Activated naive CD8-positive, alpha-beta T cell treated with anti-CD3 and anti-CD28 coated beads, Interleukin-2, amount 10 ng/mL, durations not matched to agents 7 days and 5 days (primary cell): ENCODE measurements at places on chromosomes 4 and X.

DNA sequence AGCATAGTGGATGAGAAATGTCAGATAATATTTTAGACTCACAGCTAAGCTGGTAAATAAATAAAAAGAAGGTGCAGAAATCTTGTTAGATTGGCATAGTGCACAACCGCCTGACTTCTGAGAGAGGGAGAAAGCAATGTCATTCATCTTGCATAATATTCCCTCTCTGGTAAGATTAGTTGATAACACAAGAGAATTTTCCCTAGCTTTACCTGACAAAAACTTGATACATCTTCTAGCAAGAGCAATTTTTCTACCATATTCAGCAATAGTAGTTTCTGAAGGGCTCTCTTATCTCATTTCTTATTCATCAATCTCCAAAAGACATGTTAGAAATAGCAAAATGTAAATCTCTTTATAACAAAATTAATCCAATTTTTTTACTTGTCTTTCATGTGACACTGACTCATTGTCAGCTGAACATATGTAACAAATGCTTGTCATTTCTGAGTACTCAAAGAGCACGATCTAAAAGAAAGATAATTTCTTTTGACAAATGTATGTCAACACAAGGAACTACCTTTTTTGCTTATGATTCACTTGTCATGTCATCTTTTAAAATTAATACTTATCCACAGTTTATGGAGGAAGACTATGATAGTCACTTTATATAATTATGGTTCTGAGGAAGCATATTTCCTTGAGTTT, 240.0 kb downstream of the ARAP2 start:
- no peak for DNase-seq

DNA sequence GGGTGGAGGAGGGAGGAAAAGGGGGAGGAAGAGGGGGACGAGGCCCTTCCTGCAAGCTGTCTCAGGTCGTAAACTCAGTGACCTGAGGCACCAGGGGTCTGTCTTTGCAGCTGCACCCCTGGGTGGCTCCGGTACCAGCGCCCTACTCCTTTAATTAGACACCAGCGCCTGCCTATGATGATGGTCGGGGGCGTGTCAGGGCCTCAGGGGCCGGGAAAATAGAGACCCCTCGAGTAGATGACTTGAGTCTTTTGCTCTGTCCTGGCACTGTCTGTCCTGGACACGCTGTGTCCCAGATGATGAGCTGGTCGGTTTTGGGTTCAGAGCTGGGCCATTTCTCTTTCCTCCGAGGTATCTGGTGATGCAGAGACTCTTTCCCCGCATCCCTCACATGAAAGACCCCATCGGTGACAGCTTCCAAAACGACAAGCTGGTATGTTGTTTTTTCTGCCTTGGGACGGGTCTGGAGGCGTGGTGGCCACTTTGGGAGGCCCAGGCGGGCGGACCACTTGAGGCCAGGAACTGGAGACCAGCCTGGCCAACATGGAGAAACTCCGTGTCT, 11.2 kb downstream of the SLC25A6 start:
- no peak for DNase-seq

DNA sequence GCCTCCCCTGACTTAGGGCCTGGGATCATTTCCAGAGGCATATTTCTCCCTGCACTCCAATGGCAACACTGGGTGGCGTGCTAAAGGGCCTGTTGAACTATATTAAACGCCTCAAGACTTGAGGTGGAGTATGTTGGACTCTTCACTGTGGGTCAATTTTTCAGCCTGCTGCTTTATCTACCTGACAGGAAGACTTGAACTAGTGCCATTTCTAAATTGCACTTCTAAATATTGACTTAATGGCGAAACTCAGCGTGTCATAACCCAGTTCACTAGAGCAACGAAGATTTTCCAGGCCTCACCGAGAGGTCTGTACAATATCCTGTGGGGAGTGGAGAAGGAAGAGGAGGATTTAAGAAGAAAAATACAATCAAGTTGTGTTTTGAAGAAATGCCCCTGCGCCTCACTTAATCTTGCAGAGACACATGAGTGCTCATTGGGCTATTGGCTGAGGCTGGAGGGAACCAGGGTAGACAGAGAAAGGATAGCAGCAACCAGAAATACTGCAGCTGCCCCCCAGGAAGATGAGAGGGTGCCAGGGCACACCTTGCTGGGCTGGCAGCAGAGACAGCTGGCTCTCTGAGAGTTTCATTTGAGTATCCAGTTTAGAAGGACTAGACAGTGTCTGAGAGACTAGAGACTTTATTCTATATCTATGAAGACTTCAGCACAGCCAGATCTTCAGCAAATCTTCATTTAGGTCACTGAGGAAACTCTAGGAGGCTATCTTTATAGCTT, 67.4 kb downstream of the ENPP6 start:
- no peak for DNase-seq

- DNase-seq: no peak
Observed at GRCh38 chrX:155888139-155888538, 7.0 kb downstream of the VAMP7 start.

GRCh38 chr4:140110542-140111215, 43.3 kb downstream of the MAML3 start:
- no peak for DNase-seq

DNA sequence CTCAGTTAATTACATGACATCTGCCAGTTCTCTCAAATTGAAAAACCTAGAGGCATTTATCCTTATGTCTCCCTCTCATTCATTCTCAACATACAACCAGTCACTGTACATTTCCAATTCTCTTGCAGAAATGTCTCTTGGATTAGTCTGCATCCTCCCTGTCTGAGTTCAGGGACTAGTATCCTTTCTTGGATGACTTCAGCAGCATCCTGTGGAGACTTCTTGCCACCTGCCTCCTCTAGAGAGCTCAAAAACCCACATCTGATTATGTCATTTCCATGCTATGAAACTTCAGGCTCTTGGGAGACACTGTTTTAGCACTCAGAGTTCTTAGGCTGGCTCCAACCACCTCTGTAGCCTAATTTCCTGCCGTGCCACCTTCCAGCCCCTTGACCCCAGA, 515.1 kb upstream of the DIPK2B start:
- no peak for DNase-seq

GRCh38 chr4:101289306-101289705, 58.0 kb downstream of the PPP3CA start:
- DNase-seq: no peak

- DNase-seq: peak; percentile 48
Observed at GRCh38 chr4:47926667-47927258, 12.4 kb upstream of the NFXL1 start.

DNA sequence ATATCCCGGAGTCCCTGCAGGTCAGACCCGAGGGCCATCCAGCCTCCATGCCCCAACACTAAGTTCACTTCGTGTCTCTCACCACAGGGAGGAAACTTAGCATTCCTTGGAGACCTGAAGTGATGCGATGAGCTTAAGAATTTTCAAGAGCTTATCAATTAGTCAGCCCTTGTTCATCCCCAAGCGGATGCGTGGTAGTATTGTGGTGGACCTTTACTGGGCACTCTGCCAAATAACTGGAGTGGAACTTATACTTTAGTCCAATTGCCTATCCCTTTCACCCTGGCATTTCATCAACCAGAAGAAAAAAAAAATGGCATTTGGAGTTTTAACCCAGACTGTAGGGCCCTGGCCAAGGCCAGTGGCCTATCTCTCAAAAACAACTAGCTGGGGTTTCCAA, 137.1 kb downstream of the RELL1 start:
- no peak for DNase-seq

GRCh38 chr4:19512086-19512485, 739.6 kb upstream of the SLIT2 start:
- no peak for DNase-seq

DNA sequence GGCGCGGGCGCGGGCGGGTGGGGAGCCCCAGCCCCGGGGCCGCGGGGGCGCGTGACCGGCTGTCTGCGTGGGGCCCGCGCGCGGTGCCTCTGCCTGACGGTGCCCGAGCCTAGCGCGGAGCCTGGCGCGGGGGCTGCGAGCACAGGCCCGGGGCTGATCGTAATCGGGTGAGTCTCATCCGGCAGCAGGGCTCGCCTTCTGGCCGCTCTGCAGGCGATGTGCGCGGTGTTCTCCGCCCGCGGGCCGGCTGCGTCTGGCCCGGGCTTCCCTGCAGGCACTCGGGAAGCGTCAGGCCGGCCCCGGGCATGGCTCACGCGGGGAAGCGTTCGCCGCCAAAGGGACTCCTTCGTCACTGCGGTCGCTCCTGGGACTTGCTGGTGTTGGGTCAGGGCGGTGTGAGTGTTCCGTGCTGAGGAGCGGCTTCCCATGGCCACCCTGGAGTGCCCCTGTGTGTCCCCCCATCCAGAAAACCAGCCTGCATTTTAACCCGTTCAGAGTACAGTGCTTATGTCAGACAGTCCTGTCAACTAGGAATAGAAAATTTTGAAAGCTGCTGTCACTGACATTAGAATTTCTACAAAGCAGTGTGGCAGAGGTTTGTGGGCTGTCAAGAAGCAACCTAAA, 40.6 kb downstream of the FAM149A start:
- DNase-seq: peak; percentile 45

- DNase-seq: peak; percentile 33
Observed at GRCh38 chrX:153989973-153990655, 17.6 kb downstream of the TMEM187 start.

DNA sequence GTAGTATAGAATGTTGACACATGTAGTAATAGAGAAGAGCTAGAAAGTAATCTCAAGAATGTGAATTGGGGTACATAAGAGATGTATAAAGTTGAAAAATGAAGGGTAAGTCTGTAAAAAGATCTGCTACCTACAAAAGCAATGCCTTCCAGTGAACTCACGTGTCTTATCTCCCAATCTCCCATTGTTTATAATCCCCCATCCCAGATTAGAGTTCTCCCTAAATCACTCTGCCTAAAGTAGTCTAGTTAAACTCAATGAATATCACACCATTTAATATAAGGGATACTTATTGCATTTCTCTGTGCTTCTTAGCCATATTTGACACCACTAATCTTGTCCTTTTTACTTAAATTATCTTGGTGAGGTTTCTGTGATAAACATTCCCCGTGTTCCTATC, 6.6 kb downstream of the TECRL start:
- DNase-seq: no peak

DNA sequence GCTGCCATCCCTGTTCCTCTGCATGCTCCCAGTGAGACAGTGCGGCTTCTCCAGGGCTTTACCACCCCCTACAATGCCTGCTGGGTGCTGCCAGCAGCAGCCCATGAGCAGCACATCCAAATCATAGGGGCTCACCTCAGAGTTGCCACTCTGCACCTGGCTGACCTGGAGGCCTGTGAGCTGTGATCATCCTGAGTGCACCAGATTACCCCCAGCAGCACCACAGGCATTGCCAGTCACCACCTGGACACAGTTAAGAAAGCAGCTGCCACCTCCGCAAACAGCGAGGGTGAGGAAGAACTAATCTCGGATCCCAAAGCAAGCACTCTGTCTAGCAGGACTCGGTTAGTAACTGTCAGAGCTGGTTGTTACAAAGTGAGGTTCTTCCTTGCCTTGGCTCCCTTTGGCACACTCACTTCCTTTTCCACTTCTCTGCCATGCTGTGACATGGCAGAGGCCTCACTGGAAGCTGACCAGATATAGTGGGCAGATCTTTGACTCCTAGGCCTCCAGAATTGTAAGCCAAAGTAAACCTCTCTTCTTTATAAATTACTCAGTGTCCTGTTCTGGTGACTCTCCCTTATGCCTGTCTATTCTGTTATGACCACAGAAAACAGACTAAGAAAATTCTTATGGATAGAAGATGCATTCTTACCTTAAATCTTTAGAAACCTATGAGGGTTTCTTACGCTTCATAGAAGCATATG, 25.2 kb downstream of the LRIT3 start:
- DNase-seq: no peak

DNA sequence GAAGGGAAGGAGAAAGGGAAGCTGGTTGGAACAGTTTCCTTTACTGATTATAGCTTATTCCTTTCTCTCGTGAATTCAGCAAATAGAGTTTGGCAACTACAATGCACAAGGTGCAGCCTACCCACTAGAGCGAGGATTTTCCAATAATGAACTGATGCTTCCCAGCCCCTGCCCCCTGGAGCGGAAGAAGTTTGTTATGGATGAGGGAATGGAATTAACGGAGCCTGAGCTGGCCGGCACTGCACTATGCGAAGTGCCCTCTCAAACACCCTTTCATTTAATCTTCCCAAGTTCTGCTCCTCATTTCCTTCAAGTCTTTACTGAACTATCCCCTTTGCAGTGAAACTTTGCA, 42.5 kb upstream of the CBR4 start:
- DNase-seq: no peak

- no peak for DNase-seq
Observed at GRCh38 chrX:1165535-1166196, 46.8 kb downstream of the CRLF2 start.

DNA sequence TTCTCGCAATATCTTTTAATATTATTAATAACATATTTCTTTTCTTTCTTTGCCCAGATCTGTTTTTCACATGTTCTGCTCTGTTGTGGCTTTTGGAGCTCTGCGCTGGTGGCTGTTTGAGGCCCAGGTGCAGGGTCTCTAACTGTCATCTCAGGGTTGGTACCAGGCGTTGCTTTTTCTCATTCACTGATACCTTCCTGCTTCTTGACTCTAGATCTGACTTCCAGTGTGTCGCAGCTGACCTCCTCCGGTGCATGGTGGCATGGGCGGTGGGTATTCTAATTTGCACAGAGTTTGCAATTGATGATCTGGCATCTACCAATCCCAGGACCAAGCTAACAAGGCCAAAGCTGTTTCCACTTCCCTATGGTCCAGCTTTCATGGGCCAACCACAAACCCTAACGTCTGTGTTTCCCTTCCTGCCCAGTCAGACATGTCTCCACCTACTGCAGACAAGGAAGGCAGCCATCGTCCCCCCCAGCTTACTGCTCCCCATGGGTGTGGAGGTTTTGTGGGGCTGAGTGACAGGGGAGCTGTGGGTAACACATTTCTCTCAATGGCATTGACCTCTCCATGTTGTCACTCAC, 25.2 kb downstream of the LETM1 start:
- no peak for DNase-seq

DNA sequence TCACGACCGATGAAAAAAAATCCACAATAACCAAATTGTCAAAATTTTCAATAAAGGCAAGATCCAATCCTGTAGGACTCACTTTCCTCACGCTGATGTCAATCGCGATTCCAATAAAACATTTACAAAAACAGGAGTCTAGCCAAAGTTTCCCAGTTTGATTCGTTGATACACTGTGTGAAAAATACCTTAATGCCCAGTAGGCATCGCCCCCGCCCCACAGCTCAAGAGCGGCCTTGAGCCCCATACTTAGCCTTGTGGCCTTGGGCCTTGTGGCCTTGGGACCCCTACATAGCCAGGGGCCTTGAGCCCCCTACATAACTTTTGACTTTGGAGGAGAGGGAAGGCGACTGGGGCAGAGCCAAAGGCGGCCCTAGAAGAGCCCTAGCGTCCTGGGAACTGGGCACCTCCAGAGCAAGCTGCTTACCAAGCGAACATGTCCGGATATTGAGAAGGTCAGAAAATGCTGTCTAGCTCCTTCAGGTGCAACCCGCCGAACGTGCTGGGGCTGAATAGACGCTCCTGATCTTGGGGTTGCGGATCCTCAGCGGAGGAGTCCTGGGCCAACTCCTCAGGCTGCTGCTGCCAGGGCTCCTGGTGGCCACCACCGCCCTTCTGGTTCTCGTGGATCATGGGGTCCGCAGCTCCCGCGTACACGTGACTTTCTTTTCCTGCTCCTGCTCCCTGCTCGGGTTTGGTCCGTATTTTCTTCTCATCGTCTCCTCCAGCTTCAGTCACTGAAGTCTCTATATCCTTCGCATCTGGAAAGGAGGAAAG, 62.9 kb downstream of the RHOXF2B start:
- no peak for DNase-seq
